ENCODE measurements at places on chromosomes 5 and 9.

DNA sequence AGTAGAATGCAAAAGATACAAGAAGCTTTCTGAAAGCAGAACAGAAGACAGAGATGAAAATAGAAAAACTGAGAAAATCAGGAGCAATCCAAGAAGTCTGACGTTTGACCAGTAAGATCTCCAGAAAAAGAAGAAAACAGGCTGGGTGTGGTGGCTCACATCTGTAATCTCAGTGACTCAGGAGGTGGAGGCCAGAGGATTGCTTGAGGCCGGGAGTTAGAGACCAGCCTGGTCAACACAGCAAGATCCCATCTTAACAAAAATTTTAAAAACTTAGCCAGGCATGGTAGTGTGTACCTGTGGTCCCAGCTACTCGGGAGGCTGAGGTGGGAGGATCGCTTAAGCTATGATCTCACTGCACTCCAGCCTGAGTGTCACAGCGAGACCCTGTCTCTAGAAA, 15.9 kb downstream of the RETREG1 start:
- DNase-seq, result no peak

- no peak for DNase-seq
Measured at GRCh38 chr9:33924978-33925797, 108.2 kb downstream of the UBE2R2 start.

- DNase-seq, result no peak
Measured at GRCh38 chr9:16281707-16282106, 588.8 kb downstream of the BNC2 start.

DNA sequence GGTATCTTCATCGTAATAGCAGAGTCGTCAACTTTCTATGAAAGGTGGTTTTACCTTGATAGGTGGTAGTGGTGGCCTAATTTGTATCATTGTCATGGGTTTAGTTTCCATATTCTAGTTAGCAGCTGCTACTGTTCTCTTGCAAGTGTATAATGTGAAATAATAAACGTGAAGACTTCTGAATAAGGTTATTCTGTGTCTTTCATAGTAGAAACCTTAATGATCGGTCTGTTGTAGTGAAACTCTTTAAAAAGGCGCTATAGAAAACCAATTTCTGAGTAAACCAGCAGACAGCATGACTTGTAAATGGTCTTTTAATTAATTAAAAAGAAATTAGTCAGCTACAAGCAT, 1.6 kb downstream of the SET start:
- DNase-seq, result no peak

DNA sequence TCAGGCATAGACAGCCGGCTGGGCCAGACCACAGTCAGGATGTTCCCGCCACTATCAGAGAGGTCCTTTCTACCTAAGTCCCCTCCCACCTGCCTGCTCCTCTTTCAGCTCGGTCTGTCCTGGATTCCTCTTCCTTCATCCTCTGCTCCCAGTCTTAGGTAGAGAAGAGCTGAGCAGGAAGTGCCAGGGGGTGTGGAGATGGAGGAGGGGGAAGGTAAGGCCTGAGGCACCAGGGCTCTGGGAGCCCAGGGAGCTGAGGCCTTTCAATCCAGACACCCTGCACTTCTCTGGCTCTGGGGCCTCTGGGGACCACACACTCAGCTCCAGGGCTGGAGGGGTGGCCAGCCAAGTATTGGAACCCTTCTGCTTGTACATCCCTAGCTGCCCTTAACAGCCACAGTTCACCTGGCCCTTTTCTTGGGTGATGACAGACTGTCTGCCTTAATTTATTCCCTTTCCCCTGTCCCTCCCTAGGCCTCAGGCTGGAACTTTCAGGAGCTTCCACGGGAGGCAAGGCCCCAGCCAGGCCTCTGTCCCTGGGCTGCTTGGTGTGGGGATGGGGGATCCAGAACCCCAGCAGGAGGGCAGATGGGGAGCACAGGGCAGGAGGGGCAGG, 15.6 kb downstream of the IRF1 start:
- no peak for DNase-seq

- no peak for DNase-seq
Measured at GRCh38 chr9:94911986-94912635, 185.6 kb downstream of the AOPEP start.
